ENCODE measurements at places on chromosomes 11 and 22.

DNA sequence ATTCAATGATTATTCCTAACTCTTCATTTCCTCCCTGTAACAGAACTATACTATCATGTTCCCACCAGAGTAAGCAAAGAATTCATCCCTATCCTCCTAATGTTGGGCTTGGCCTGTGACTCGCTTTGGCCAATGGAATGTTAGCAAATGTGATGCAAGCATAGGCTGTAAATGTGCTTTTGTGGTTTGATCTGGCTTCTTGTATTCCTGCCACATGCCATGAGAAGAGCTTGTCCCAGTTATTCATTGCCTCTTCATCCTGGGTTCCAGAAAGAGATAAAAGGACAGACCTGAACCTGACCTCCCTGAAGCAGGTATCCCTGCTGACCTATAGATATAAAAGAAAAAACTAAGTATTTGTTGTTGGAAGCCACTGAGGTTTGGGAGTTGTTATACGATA lies 51.0 kb downstream of the SYTL2 start:
- no peak for DNase-seq

DNA sequence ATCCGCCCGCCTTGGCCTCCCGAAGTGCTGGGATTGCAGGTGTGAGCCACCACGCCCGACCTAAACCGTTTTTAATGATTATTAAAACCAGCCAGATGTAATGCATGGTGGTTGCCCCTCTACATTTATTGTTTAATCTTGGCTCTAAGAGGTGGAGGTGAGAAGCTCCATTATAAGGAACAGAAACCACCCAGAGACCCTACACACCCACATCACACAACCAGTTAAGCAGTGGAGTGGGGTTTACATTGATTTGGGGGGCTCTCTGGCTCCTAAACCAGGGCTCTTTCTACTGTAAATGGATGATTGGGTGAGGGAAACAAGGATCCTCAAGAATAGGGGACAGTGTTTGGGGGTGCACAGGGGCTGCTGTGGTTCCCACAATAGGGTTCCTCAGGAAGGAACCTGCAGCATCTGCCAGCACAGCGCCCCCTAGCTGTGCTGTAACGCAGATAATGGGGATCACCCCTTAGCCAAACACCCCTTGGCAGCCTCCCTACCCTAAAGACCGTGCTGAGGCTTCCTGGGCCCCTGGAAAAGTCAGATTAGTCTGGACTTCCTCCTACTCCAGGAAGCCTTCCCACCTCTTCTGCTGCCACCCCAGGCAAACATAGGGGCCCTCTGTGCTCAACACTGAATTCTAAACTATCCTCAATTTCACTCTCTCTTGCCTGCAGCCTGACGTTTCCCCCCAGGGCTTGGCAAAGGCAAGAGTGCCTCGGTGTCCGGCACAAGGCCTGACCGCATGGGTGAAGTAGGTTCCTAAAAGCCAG lies 2.4 kb downstream of the MPST start:
- peak; percentile 46 for DNase-seq

DNA sequence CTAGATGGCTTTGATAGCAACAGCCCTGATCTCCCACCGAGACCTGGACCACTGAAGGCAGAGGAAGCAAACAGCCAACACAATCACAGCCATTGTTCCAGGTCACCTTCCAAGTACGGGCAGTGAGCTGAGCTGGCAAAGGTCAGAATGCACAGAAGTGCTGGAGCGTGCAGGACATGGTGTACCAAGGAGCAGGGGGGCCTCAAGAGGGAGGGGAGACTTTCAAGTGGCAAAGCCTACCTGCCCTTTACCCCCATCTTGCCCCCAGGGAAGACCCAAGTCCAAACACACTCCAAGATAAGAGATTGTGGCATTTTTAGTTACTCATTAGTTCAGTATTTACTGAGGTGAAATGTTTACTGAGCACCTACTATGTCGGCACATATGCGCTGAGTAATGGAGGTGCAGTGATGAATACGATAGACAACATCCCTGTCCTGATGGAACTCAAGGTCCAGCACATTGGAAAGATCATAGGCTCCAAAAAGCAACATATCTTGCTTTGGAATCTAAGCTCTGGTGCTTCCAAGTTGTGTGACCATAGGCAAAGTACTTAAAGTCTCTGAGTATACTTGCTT lies 26.0 kb upstream of the TTC12 start:
- DNase-seq, result no peak

DNA sequence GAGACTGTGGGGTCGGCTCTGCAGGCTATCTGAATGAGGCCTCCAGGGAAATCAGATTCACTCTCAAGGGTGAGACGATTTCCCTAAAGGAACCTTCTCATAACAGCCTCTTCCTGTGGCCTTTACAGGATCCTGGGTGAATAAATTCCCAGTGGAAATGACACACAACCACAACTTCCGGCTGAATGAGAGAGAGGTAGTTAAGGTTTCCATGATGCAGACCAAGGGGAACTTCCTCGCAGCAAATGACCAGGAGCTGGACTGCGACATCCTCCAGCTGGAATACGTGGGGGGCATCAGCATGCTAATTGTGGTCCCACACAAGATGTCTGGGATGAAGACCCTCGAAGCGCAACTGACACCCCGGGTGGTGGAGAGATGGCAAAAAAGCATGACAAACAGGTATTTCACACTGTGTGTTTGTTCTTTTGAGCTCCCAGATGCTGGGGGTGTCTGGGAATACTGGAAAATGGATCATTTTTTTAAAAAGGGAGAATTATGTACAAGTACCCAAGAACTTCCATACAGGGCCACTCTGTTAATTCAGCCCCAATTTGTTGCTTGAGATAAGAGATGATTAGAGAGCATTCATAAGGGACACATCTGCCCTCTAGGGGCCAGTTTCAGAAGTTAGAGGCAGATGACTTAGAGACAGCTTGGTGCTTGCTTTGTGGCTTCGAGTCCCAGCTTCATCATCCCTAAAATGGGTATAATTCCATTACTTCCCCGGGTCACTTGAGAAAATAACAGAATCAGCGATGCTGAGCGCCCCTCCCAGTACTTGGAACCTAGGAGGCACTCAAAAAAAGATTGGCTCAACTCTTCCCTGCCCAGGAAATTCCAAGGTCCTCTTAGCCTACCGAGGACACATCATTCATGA lies 10.2 kb downstream of the SERPIND1 start:
- no peak for DNase-seq

- DNase-seq, result no peak
Measured at GRCh38 chr11:70323806-70324205, 53.3 kb downstream of the PPFIA1 start.

DNA sequence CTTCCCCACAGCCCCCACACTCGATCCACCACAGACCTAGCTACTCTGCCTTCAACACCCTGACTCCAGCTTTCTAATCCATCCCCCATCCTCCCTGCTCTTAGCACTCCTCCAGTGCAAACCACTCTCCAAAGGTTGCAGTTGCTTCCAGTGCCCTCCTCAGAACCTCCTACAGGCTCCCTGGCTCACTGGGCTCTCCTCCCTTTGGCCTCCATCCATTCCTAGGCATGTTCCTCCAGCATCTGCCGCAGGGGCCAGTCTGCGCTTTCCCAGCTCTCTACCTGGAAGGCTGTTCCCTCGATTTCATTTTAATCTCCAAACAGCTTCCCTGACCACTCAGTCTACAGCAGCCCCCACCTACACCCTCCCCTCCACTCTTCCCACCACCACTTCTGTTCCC lies 133.8 kb downstream of the SPATA19 start:
- no peak for DNase-seq

DNA sequence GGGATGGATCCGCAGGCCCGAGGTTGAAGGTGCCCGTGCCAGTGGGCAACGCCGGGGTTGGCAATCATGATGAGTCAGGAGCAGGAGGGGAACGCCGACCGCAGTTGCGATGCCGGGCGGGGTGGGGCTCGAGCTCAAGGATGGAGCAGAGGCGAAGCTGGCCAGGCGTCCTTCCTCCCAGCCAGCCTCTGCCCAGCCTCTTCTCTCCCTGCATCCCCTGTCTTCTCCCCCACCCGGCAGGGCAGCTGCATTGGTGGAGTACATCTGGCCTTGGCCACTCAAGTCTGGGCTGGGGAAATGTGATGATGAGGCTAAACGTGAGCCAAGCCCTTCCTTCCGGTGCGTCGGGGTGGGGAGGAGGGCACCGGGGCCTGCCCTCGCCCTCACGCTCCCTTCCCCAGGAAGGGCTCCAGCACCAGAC lies 3.9 kb downstream of the IFITM10 start:
- no peak for DNase-seq

DNA sequence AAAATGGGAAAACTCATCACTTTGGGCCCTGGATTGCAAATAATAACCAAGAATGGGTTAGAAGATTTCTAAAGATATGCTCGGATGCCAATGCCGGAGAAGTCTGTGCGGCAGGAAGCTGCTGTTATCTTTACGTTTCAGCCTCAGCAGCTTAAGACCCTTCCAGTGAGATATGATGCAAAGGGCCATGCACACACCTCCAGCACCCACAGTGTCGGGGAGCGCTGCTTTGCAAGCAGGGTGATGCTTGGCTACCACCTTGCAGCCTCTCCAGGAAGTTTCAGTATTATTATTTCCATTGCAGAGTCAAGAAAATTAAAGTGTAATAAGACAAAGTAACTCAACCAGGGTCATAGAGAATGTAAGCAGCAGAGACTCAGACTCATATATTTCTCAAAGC lies 37.3 kb downstream of the LARGE1 start:
- no peak for DNase-seq

- DNase-seq, result no peak
Measured at GRCh38 chr22:49044091-49044490, 783.6 kb downstream of the BRD1 start.

DNA sequence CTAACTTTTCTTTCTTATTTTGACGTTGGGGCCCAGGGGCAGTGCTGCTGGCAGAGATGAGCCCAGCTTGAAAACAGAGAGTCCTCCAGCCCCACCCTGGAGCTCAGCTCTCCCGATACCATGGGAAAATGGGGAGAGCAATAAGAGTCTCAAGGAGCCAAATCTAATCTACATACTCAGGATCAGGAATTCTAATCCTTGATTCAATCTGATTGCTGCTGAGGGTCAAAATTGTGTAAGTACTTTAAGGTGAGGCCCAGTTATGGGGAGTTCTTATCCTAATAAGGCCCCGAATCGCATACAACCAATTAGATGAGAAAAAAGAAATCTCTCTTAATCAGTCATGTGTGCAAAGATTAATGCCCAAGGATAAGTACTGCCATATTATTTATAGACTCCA lies 202.9 kb downstream of the FAM76B start:
- DNase-seq, result no peak

DNA sequence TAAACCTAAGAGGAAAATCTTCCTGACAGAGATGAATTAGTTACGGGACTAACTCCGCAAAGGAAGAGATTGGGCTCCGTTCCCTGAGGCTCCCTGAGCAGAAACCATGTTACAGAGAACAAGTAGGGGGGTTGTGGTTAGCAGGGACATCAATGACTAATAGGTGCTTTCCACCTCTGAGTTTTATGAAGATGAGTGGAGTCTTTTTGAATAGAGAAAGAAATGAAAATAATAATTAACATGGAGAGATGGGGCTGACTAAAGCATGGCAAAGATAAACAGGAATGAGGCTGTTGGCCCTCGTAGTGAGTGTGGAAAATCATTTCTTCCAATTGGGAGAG lies 47.5 kb upstream of the PICALM start:
- peak; percentile 71 for DNase-seq

DNA sequence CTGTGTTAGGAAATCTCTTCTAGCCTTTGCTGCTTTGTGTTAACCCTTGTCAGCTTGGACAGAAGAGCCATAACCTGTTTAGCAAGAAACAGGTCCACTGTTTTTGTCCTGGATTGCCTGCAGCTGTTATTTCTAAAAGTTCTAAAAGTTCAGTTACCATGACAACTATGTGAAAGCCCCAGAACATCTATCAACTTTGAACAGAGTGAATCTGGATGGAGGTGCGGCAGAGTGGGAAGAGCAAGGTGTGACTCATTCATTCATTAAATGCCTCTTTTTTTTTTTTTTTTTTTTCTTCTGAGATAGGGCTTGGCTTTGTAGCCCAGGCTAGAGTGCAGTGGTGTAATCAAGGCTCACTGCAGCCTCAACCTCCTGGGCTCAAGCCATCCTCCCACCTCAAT lies 50.5 kb downstream of the RBX1 start:
- DNase-seq, result no peak

DNA sequence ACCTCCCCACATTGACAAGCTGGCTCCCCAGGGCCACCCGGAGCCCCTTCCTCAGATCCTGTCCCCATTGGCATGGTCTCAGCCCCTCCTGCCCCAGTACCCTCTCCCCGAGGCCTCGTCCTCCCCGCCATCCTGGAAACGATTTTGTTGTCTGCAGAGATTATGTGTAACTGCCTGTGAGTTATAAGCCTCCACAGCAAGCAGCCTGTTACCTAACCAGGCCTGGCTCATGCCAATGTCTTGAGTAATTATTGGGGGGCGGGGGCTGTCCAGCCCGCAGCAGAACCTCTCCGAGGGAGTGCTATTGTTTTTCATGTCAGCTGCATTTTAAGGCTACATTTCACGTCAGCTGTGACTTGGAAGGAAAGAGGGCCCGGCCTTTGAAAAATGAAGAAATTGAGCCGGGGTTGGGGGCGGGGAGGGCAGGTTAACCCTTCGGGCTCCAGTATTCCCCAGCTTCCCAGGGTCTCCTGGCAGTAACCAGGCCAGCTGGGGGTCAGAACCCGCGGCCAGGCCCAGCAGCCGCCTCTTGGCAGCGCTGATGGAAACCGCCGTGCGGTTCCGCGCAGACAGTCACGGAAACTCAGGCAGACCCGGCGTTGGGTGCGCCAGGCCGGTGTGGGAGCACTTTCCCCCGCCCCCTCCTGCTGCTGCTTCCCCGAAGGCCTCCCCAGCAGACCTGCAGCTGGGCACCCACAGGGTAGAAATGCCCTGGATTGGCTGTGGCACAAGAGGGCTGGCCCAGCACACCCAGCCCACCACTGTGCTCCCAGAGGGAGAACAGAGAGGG lies 59.5 kb downstream of the CDKN1C start:
- no peak for DNase-seq

DNA sequence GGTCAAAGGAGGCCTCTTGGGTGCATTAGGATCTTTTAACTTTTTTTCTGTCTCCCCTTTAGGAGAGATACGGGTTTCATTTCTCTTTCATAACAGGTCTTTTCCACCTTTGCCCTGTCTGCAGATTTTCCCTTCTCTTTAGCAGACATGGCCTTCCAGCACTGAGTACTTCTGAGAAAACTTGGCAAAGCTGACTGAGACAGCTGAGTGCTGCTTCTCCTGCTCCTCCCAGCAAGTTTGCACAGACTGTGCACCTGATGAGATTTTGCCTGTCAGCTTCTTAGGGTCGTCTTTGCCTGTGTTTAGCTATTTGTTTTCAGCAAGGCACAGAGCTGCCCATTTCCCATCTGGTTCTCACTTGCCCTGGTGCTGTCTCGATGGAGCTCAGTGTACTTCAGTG lies 87.5 kb upstream of the TBCEL start:
- DNase-seq, result no peak

DNA sequence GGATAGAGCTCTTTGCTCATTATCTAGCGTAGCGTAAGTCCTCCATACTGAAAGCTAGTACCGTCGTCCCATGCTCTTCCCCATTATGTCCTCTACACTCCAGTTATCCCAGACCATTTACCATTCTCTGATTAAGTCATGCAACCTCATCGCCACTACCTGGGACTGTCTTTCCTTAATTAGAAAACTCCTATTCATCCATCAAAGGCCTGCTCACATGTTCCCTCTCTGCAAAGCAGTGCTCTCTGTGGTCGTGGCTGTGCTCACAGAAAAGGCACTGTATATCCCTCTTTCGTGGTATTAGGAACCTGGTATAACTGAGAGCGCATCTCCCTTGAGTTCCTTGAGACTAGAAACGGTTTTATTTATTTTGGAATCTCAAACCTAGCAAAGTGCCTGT lies 253.3 kb downstream of the KIRREL3 start:
- no peak for DNase-seq
